CD4-positive, alpha-beta T cell treated with Interleukin-4 for 4 hours (primary cell): ENCODE measurements at places on chromosomes 7 and 10.

DNA sequence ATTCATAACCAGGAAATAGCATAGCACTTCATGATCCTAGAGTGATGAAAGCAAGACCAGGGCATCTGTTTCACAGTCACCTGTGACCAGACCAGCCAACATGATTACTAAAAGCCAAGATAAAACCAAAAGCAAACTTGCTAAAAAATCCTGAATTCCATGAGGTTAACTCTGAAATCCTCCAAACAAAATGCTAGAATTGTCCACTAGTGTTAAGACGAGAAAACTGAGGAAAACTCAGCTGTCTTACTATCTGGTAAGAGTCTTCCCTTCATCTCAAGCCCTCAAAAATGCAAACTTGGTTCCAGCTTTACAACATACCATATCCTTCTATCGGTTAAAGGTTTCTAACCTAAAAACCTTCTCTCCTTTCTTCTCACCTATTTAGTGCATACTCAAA lies 1.3 kb upstream of the NPM3 start:
- DNase-seq, result no peak

- no peak for DNase-seq
These were observed at the start of gene CTTNBP2 for GRCh38 chr7:117873310-117874190. Gene CTTNBP2 (minus strand): TSS chr7:117873441. CDS start chr7:117873415, 26 bp downstream.

DNA sequence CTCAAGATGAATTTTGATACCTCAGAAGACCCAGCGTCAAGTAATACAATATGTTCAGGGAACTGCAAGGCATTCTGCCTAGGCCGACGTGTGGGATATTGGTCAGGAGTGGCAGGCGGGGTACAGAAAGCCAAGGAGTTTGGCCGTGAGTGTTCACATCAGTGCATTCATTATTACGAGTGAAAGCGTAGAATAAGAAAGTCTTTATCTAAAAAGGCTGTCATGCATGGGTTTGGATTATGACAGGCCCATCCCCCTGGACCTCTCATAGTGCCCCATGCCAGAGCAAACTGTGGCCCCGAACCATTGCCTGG lies 7.5 kb downstream of the AIMP2 start:
- DNase-seq, result no peak

DNA sequence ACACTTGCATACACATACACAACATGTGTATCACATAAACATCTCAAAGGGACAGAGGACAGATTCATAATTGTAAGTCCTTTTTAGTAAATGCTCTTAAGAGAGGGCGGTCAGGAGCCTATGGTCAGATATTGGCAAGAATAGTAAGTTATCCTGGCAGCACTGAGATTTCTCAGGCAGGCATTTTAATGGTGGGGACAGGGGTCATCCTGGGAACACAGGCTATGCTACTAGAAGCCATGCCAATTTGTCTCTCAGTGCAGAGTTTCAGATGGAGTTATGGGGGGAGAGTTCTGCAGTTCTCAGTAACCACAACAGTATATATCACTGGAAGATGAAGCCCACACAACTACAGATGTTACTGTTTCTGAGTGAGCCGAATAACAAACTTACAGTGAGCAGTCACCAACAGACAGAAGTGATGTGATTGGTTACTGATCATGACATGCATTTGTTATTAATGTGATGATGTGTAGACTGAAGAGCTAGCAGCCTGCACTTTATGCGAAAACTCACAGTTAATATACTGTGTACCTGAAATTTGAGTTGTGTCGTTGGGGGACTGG lies 16.4 kb downstream of the ZNF487 start:
- DNase-seq, result peak; percentile 32

- no peak for DNase-seq
These were observed 72.1 kb downstream of the WNT2 start for GRCh38 chr7:117250801-117251200.

GRCh38 chr10:6840766-6841165 lies 260.7 kb upstream of the PRKCQ start:
- no peak for DNase-seq

GRCh38 chr7:106756884-106757283 lies 95.9 kb upstream of the CCDC71L start:
- no peak for DNase-seq

DNA sequence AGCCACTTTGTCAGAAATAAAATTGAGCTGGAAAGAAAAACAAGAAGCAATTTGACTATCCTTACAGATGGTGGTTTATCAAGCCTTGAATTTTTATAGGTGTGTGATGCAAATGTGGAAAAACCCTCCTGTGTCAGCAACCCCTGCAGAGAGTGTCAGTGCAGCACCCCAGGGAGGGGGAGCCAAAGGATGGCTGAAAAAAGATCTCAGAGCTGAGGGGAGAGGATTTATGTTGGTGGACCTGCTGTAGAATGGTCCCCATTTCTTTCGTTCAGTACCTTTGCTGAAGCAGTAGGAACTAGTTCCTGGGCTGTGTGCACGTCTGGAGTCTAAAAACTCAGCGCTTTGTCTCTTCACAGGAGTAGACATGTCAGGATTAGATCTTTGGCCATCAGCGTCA lies 239.0 kb downstream of the PHTF2 start:
- DNase-seq, result no peak

DNA sequence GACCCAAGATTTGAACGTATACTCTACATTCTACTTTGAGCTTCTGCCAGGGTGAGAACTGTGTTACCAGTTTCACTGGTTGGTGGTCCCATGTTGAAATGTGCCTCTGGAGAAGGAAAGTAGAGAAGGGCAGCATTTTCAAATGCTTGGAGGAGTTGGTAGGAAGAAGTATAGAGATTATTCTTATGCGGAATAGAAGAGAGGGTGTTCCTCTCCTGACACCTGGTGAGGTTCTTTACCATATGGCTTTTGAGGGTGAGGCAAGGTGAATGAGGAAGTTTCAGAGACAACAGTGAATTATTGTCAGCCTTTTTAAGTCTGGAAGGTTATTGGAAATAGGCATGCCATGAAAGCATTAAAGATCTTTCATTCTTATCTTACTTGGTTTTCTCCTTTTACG lies 34.3 kb downstream of the R3HCC1L start:
- no peak for DNase-seq

DNA sequence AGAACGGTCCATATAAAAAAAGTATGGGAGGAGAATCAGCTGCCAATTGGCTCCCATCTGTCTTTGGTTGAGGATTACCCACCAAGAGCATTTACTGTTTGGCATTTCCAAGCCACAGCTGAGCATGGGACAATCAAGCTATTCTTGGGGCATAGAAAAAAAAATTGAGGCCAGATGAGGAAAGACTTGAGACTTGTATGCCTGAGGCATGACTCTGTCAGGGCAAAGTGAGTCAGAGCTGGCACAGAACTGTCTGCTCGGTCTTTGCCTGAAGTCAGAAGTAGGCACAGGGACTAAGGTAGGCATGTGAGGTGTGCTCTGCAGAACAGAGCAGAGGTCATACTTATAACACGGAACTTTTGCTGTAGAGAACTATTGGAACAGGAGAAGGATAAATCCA lies 126.5 kb upstream of the CHRM2 start:
- DNase-seq, result no peak

- DNase-seq, result no peak
These were observed 9.3 kb upstream of the PRSS1 start for GRCh38 chr7:142739923-142740492.

- no peak for DNase-seq
These were observed 78.1 kb upstream of the RHEB start for GRCh38 chr7:151597541-151598444.

DNA sequence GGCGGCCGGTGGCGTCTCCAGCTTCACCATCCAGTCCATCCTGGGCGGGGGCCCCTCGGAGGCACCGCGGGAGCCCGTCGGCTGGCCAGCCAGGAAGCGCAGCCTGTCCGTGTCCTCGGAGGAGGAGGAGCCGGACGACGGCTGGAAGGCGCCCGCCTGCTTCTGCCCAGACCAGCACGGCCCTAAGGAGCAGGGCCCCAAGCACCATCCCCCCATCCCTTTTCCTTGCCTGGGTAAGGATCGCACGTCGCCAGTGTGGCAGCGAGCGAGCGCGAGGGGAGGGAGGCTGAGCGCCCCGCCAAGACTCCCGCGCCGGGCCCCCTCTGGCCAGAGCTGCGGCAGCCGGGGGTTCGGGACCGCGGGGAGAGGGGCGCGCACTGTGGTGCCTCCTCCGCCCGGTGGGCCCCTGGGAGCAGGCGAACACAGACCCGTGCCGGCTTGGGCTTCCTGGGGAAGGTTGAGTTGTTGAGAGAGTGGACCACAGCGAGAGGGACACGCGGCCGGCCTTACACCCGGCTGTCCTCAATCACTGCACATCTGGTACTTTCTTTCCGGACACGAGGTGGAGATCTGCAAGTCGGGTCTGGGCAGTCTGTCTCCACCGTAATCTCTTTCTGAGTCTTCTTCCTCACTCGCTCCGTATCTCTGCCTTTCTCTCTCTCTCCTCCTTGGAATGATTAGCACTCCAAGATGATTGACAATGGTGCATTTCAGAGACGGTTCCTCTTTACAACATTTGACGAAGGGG lies 652 bp downstream of the HMX2 start:
- DNase-seq, result no peak

- no peak for DNase-seq
These were observed 754.0 kb downstream of the KCNMA1 start for GRCh38 chr10:76883596-76883995.

DNA sequence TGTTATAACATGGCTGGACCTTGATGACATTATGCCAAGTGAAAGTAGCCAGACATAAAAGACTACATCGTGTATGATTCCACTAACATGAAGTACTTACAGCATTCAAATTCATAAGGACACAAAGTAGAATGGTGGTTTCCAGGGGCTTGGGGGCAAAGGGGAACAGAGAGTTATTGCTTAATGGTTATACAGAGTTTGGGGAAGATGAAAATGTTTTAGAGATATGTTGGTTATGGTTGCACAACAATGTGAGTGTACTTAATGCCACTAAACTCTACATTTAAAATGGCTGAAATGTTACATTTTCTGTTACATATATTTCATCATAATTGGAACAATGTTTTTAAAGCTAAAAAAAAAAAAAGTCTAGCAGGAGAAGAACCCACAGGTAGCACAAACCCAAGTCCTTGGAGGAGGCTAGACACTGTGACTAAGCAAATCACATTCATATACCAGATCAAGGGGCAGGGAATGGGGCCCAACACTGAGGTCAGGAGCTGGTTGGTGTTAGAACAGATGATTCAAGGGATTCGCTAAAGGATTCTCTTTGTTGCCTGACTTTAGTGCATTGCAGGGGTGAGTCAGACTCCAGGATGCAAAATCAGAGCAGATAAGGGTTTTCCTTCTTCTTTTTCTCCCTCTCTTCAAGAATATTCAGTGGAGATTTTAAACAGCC lies 25.1 kb upstream of the AOAH start:
- no peak for DNase-seq

GRCh38 chr7:6558837-6559236 lies 7.6 kb upstream of the GRID2IP start:
- DNase-seq, result peak; percentile 13

DNA sequence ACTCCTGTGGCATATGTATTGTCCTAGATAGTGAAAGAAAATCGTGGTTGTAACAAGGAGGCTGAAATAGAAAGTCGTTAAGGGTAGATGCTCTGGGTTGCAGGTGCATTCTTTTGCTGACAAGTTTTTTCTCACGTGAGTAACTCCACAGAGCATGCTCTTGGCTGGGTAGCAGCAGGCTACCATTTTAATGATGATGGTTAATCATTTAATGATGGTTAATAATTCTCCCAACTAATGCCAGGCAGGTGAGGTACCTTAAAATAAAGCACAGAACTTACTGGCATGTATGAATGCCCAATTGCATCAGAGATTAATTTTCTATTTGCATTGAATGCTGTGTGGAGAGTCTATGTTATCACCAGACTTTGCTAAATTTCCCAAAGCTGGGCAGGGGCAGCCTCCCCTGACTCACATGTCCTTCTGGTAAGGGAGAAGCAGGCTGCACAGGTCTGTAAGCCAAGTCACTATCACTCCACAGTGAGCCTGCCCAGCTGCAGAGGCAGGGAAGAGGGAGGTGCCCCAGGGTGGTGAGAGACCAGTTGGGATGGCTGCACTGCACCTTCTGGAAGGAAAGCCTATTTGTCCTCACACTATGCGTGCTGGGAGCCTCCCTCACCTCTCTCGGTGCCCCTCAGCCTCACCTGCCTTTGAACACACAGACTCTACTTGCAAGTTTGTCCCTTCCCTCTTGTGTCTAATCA lies 287.0 kb upstream of the IGFBP3 start:
- DNase-seq, result no peak

DNA sequence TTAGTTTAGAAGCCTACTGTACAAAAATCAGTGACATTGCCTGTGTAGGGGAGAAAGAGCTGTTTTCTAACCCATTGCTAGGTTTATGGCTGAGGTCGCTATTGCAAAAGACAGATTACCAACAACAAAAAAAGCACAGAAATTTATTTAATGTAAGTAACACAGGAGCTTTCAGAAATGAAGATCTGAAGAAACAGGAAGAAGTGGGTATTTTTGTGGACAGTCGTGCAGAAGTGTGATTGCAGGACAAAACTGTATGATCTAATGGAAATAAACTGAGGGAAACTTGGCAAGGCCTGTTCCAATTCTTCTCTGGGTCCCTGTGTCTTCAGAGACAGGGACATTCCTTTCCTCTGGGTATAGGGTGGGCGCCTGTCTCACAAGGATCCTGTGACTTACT lies 87.4 kb downstream of the APBB1IP start:
- DNase-seq, result no peak

GRCh38 chr10:34845070-34845469 lies 30.0 kb upstream of the PARD3 start:
- DNase-seq, result no peak

DNA sequence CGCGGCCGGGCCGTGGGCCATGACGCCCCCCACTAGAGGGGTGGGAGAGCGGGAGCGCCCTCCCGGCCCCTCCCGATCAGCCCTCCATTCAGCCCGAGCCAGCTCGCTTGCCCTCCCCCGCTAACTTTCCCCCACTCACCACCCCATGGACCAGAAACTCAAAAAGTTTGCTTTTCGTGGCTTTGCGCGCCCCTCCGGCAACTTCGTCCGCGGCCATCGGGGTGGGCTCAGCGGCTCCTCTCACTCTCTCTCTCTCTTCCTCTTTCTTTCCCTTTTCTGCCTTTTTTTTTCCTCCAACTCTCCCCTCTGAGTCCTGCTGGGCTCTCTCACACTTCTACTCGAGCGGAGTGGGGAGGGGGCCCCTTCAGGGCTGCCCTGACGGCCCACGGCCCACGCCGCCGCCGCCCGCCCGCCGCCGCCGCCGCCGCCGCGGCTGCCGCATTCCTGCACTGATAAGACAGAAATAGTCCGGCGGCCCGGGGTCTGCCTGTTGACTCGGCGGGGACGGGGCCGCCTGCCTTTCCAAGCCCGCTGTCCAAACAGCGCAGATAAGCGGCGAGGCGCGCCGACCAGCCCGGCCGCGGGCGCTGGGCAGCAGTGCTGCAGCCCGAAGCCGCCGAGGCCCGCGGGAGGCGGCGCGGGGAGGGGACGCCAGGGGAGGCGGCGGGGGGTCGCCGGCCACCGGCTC lies at the start of gene SMARCD3:
Gene SMARCD3 (minus strand): TSS at position 349 of the 688 bp plus-strand sequence. CDS start 132 bp downstream, at position 217.
- DNase-seq, result no peak
